ENCODE measurements at places on chromosomes 11 and 22.

DNA sequence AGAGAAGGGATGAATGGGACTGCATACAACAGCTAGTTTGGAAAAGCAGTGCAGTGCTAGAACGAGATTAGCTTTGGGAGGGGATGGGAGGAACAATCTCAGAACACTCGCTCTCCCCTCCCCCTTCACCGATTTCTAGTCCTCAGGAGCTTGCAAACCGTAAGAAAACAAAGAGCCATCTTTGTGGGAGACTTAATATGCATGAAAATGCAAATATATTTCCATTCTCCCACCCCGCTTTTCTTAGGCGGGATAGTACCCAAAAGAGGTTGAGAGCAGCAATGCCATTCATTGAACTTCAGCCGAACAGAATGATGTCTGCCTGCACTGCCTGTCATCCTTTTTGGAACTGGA, 1.1 kb downstream of the SPINDOC start:
- no peak for DNase-seq

DNA sequence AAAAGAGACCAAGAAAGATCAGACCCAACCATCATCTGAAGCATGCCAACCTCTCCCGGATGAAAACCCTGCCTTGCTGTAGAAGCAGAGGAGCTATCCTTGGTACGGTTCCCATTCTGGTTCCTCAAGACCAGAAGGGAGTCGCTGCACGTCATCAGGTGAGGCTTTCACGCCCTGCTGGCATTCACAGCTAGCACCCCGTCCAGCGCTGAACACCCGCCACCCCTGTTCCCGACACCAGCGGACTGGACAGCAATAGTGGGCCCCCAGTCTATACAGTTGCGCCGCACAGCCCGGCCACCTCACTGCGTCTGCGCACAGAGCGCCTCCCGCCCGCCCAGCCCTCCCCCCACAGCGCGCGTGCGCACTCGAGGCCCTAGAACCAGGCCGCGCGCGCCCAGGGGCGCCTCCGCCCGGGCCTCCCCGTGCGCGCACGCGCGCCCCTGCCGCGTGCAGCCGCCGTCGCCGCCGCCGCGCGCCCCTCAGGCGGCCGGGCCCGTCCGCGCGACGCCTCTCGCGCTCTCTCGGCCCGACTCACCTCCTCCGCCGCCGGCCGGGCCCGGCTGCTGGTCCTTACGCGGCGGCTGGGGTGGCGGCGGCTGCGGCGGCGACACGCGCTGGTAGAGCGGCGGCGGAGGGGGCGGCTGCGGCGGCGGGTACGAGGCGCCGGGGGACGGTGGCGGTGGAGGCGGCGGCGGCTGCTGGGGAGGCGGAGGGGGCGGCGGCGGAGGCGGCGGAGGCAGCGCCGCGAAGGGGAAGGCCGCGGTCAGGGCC, 706 bp downstream of the SF1 start:
- peak; percentile 77 for DNase-seq

- no peak for DNase-seq
These were observed 15.0 kb downstream of the UBE2L6 start for GRCh38 chr11:57552479-57552878.

DNA sequence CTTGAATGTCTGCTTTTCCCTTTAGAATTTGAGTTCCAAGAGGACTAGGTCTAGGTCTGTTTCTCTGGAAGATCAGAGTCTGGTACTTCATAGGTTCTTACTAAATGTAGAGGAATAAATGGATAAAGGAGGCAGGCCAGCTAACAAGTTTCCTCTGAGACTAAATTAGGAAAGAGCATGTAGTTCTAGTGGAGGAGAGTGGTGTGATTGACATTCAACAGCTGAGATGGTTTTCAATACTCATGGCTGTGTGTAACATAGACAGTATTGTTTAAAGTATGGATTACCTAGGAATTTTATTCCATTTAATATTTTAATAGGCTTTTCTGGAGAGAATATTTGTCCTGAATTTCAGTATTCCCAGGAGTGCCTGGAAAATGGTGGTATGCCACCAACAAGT, 364.7 kb downstream of the METTL15 start:
- no peak for DNase-seq

DNA sequence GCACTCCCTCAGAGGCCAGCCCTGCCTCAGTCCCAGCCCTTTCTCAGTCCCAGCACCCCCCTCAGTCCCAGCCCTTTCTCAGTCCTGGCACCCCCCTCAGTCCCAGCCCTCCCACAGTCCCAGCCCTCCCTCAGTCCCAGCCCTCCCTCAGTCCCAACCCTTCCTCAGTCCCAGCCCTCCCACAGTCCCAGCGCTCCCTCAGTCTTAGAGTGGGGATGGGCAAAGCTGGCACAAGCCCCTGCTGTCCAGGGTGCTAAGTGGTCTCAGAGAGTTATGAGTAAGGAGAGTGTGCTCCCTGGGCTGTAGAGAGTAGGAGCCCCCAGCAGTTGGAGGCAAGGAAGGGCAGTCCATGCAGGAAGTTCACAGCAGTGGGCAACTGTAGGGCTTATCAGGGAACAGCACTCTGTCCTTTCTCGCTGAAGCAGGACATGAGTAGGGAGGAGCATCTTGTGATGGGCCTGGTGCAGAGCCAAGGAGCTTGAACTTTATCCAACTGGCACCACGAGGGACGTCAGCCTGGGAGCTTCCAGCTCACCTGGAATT, 51.4 kb upstream of the CRYBB3 start:
- no peak for DNase-seq

- no peak for DNase-seq
These were observed 31.3 kb downstream of the GNB1L start for GRCh38 chr22:19823191-19823901.

GRCh38 chr22:38397189-38398085, 57.6 kb downstream of the KCNJ4 start:
- no peak for DNase-seq

GRCh38 chr22:33920927-33921524, 750 bp upstream of the LARGE1 start:
- DNase-seq, result peak; percentile 83

- no peak for DNase-seq
These were observed 13.0 kb downstream of the SMTN start for GRCh38 chr22:31094021-31094551.

GRCh38 chr11:13009921-13010748, 1.0 kb downstream of the RASSF10 start:
- DNase-seq, result no peak

GRCh38 chr11:117199916-117200812, 994 bp downstream of the TAGLN start:
- DNase-seq, result no peak

DNA sequence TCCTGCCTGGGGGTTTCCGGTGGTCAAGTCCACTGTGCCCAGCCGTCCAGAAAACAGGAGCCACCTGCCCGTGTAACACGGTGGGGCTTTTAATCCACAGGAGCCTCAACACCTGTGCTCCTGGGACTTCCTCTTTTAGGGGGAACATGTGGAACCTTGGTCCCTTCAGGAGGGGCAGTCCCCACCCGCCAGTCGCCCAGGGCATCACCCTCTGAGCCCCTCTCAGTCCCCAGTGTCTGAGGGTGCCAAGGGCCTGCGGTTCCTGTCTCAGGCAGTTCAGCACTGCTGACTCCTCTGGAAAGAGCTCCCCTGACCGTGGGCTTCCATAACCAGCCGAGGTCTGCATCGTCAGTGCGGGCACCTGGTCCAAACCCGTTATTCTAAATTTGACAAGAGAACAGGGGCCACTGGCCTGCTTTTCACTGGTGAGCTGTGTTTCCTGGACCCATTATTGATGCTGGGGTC, 15.8 kb downstream of the KRTAP5-5 start:
- no peak for DNase-seq

GRCh38 chr11:79864882-79865281, 424.1 kb upstream of the TENM4 start:
- no peak for DNase-seq

DNA sequence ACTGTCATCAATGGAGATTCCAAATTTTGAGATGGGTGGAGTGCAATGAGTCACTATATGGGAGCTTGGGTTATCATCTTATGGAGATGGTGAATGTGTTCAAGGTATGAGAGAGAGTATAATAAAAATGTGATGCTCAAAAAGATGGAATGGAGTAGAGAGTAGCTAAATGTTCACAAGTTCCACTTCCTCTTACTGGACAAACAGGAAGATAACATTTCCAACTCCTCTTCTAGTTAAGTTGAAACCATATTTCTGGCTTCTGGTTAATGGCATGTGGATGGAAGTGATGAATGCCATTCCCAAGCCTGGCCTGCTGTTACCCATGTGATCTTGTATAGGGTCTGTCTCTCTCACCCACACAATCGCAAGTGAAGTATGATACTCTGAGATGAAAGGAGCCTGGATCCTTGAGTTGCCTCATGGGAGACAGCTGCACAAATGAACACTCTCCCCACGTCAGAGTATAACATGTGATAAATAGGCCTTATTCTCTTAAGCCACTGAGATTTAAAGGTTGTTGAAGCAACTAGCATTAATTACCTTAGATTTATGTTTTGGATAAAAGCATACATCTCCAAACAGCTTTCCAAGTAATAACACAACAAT, 111.0 kb downstream of the RAB38 start:
- DNase-seq, result no peak

DNA sequence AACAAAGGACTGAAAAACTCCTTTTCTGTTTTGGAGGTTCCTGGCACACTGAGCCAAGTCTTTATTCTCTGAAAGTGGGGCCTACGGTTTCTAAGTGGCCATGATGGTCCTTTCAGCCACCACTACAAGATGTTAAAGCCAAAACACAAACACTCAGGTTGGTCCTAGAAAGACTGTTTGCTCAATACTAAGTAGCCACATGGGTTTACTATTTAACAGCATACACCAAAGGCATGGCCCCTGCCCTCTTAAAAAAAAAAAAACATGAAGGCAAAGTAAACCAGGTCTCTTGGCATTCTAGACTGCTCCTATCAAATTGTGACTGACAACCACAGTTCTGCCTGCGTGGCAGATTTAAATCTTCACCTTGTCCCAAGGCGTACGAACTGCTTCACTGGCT, 123.6 kb upstream of the BID start:
- DNase-seq, result no peak

GRCh38 chr22:49785046-49785521, 42.6 kb downstream of the BRD1 start:
- no peak for DNase-seq

DNA sequence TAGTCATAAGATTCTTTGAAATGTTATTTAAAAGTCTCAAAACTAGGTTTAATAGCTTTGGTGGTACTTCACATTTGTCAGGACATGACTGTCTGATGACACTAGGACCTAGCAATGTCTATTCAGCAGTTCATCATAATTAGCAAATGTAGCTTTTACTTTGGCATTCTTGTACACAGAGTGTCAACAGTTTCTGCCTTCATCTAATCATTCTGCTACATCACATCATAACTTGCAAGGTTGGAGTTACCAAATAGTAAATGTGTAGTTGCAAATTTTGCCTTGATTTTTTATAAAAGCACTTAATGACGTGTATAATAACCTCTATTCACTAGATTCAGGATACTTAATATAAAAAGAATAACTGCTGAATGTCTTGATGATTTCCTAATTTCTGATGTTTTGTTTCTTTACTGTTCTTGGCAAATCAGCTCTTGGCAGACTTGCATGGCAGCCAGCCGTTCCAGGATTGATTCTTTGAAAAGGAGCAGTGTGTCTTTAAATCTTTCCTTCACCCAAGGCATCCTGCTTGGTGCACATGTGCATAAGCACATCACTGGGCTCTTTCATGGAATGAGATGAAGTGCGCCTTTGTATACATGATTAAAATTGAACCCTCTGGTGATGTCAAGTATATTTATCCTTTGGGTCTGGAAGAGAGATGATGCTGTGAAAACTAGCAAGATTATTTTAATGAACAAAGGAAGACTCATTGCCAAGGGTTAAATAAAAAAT, 12.2 kb downstream of the FBXO7 start:
- no peak for DNase-seq

- DNase-seq, result no peak
These were observed 8.2 kb downstream of the TRPM5 start for GRCh38 chr11:2436013-2436520.

All from stimulated activated CD8-positive, alpha-beta memory T cell treated with anti-CD3 and anti-CD28 coated beads, Interleukin-7, amount 100 ng/mL, for 4 hours (primary cell).